ENCODE measurements at places on chromosomes 2 and 18. TPM values are rescaled to one million over a fixed set of nuclear protein-coding genes. Genes with fewer than 3 reads are reported as not detected.
A peak's percentile ranks its signal among the peaks of the same experiment; 100 is the strongest.

The CD207 gene
- total RNA-seq = 0.23 TPM

- H3K27me3 ChIP-seq = no peaks in the 10 kb centered on the region
- no peak overlapping the region for H3K4me3 ChIP-seq
- H3K27ac ChIP-seq = no peak overlapping the region
- no peak for DNase-seq
- H3K4me1 ChIP-seq = no peaks in the 10 kb centered on the region
Observed at GRCh38 chr2:180385601-180386201, 378.6 kb upstream of the CWC22 start.

The SLC9A4 gene
- total RNA-seq = not detected

The SCN3A gene
- 0.09 TPM for total RNA-seq

The TMEM127 gene
- 40.4 TPM for total RNA-seq

The MAPRE3 gene
- total RNA-seq = 28.9 TPM

DNA sequence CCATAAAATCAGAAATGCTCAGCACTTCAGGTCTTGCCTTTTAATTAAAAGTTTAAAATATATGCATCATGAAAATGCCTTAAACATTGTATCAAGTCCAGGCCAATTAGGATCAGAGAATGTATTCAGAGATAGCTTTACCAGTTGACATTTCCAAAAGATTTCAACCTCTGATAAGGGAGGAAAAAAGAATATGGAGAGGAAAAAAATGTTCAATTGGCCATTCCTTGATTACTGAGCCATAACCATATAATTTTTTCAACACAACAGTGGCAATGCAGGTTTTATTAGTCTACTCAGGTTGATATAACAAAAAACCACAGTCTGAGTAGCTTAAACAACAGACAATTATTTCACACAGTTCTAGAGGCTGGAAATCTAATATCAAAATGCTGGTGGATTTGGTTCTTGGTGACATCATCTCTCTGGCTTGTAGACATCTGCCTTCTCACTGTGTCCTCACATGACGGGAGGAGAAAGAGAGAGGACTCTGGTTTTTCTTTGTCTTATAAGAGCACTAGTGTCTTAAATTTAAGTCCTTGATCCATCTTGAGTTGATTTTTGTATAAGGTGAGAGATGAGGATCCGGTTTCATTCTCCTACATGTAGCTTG, 111.9 kb downstream of the IRS1 start:
- no peaks in the 10 kb centered on the region for H3K36me3 ChIP-seq
- peaks cover 2% of the 10 kb centered on the region for H3K4me1 ChIP-seq
- H3K4me3 ChIP-seq = no peak overlapping the region
- H3K27me3 ChIP-seq = no peaks in the 10 kb centered on the region

GRCh38 chr2:54321047-54321446, 65.0 kb upstream of the TSPYL6 start:
- H3K4me3 ChIP-seq = no peak overlapping the region
- no peak overlapping the region for H3K27ac ChIP-seq
- no peaks in the 10 kb centered on the region for H3K27me3 ChIP-seq
- DNase-seq = no peak
- no peaks in the 10 kb centered on the region for H3K36me3 ChIP-seq
- H3K4me1 ChIP-seq = no peaks in the 10 kb centered on the region

- no peak for DNase-seq
- no peak overlapping the region for H3K27ac ChIP-seq
- H3K4me1 ChIP-seq = no peaks in the 10 kb centered on the region
- peaks cover 2% of the 10 kb centered on the region for H3K27me3 ChIP-seq
- H3K36me3 ChIP-seq = no peaks in the 10 kb centered on the region
Observed at GRCh38 chr2:238774071-238774470, 73.8 kb upstream of the TWIST2 start.

DNA sequence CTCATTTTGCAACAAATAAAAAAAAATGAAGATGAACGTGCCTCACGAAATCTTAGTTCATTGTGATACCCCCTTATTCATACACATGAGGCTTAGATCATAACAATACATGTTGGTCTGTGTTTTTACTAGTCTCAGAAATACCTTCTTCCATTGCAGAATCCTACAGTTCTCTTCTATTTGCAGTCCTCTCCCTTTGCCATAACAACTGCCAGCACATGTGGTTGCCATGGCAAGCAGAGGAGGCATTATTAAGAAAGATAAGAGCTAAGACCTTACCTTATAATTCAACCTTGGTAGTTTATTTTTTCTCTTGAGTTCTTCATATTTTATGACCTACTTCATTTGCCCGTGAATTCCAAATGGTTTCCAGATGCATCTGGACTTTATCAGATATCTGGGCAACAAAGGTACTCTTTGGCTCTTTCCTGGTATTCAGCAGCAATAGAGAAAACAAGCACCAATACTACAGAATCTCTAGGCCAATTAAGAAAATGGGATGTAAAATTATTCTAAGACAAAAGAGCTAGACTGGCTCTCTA, 524.0 kb downstream of the CMPK2 start:
- no peak overlapping the region for H3K4me3 ChIP-seq
- H3K36me3 ChIP-seq = no peaks in the 10 kb centered on the region
- H3K27me3 ChIP-seq = no peaks in the 10 kb centered on the region
- DNase-seq = no peak

The RRM2 gene
- 6.1 TPM for total RNA-seq

DNA sequence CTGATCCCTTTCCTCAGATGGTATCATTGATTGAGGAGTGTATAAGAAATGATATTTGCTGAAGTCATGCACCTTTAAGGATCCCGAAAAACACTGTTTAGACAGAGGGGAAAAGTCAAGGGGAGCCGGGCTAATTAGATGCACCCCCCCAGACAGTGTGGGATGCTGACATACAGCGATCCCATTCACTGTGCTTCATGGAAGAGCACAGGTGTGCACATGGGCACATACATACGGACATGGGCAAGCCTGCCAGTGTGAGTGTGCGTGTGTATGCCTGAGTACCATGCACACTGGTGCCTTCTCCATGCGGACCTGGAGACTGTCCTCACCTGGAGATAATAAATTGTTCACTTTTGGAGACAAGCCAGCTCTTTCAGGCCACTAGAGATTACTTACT, 22.6 kb downstream of the MEIS1 start:
- no peak for DNase-seq
- no peaks in the 10 kb centered on the region for H3K36me3 ChIP-seq
- H3K4me1 ChIP-seq = no peaks in the 10 kb centered on the region
- H3K4me3 ChIP-seq = no peak overlapping the region

The KCNS3 gene
- total RNA-seq = 17.4 TPM

GRCh38 chr2:152078662-152079061, 20.2 kb downstream of the CACNB4 start:
- H3K27ac ChIP-seq = no peak overlapping the region
- H3K4me1 ChIP-seq = no peaks in the 10 kb centered on the region
- no peaks in the 10 kb centered on the region for H3K36me3 ChIP-seq
- no peaks in the 10 kb centered on the region for H3K27me3 ChIP-seq
- H3K4me3 ChIP-seq = no peak overlapping the region

The TUBB6 gene
- total RNA-seq = 51.9 TPM

GRCh38 chr2:237600205-237600846, 9.8 kb upstream of the RAB17 start:
- H3K4me1 ChIP-seq = no peaks in the 10 kb centered on the region
- H3K27me3 ChIP-seq = no peaks in the 10 kb centered on the region
- peak overlapping the region; percentile 41 for H3K27ac ChIP-seq

The SPTBN1 gene
- 146 TPM for total RNA-seq

GRCh38 chr18:49973592-49973991, 160.3 kb upstream of the ACAA2 start:
- no peak for DNase-seq
- no peaks in the 10 kb centered on the region for H3K4me1 ChIP-seq
- no peaks in the 10 kb centered on the region for H3K27me3 ChIP-seq

- no peak overlapping the region for H3K27ac ChIP-seq
- H3K4me3 ChIP-seq = no peak overlapping the region
- no peaks in the 10 kb centered on the region for H3K4me1 ChIP-seq
Observed at GRCh38 chr2:201572846-201573508, 70.3 kb downstream of the TMEM237 start.

- H3K4me3 ChIP-seq = no peak overlapping the region
- no peak for DNase-seq
- no peaks in the 10 kb centered on the region for H3K27me3 ChIP-seq
- H3K27ac ChIP-seq = peak overlapping the region; percentile 43
- H3K36me3 ChIP-seq = no peaks in the 10 kb centered on the region
Observed at GRCh38 chr18:48860269-48861180, 90.2 kb downstream of the SMAD7 start.

The TEKT4 gene
- total RNA-seq = 0.09 TPM

DNA sequence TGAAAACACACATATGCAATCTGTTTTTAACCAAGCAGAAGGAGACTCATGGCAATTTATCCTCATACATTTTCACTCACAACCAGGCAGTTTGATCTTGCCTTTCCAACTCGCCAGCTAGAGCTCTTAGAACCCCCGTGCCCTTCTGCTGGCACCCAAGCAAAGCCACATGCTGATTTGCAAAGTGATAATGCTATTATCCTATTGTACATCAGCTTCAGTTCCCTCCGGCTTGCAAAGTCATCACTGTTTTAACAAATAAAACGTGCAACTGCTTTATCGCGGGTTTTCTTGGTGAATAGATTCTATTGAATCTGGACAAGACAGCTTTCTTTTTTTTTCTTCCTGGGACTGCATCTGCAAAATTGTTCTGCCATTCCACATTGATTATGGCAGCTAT, 314.6 kb downstream of the LNPK start:
- H3K4me3 ChIP-seq = no peak overlapping the region
- DNase-seq = no peak
- no peak overlapping the region for H3K27ac ChIP-seq
- H3K27me3 ChIP-seq = no peaks in the 10 kb centered on the region

DNA sequence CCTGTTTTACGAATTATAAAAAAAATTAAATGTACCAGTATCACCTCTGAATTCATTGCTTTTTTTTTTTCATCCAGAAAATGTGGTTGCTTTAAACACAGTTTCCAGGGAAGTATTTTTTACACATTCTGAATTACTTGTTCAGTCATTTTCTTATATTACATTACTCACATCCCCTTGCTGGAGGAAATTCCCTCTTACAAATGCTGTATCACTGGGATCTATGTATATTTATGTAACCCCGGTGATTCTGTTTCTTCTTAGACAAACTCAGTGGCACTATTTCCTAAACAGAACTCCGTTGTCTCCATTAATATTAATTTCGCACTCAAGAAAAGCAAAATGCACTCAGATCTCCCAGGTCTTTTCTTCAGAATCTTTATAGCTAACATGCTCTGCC, 1078.5 kb upstream of the ZEB2 start:
- H3K4me1 ChIP-seq = no peaks in the 10 kb centered on the region
- no peak for DNase-seq
- H3K27ac ChIP-seq = no peak overlapping the region
- no peak overlapping the region for H3K4me3 ChIP-seq
- H3K36me3 ChIP-seq = no peaks in the 10 kb centered on the region

The TUBA3E gene
- not detected for total RNA-seq

The IL37 gene
- not detected for total RNA-seq

The CHRND gene
- total RNA-seq = 0.34 TPM

The SLC5A7 gene
- not detected for total RNA-seq

The RTP5 gene
- total RNA-seq = 0.28 TPM

DNA sequence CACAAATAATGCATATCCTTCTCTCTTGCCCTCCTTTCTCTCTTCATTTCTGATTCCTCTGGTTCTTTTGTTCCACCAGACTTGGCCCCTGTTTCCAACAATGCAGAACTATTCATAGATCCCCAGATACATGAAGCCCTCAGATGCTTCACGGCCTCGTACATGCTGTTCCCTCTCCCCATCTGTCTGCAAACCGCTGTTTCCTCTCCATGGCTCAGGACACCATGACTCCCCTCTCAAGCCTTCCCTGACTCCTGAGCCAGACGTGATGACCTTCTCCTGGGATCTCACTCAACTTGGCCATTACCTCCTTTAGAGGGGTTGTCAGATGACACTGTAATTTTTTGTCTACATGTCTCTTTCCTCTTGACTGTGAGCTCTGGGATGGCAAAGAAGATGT, 15.5 kb downstream of the NEB start:
- no peak for DNase-seq
- no peaks in the 10 kb centered on the region for H3K36me3 ChIP-seq
- H3K4me3 ChIP-seq = no peak overlapping the region
- no peaks in the 10 kb centered on the region for H3K4me1 ChIP-seq

GRCh38 chr2:66721776-66722175, 286.9 kb downstream of the MEIS1 start:
- no peaks in the 10 kb centered on the region for H3K27me3 ChIP-seq
- no peak overlapping the region for H3K4me3 ChIP-seq
- H3K36me3 ChIP-seq = no peaks in the 10 kb centered on the region
- DNase-seq = no peak
- H3K27ac ChIP-seq = no peak overlapping the region
- no peaks in the 10 kb centered on the region for H3K4me1 ChIP-seq

DNA sequence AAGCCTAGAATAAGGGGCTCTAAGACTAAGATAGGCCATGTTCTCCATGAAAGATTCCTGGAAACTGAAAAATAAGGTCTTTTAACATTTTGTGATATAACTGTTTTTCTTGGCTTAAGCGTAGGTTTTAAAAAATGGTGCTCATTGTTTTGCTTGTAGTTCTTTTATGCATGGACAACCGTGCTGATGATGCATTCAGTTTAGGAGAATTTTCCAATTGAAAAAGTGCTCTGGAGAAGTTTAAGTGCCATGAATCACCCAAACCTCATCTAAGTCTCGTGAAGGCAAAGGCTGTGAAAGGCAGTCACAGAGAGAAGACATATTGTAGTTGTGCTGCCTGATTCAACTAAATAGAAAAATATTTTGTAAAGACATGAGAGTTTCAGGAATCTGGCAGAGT, 111.8 kb upstream of the GAREM1 start:
- H3K4me1 ChIP-seq = no peaks in the 10 kb centered on the region
- H3K27ac ChIP-seq = no peak overlapping the region
- DNase-seq = no peak

The PAIP2B gene
- total RNA-seq = 5.9 TPM

The CRIM1 gene
- 55.2 TPM for total RNA-seq

The SFT2D3 gene
- total RNA-seq = 14.8 TPM

DNA sequence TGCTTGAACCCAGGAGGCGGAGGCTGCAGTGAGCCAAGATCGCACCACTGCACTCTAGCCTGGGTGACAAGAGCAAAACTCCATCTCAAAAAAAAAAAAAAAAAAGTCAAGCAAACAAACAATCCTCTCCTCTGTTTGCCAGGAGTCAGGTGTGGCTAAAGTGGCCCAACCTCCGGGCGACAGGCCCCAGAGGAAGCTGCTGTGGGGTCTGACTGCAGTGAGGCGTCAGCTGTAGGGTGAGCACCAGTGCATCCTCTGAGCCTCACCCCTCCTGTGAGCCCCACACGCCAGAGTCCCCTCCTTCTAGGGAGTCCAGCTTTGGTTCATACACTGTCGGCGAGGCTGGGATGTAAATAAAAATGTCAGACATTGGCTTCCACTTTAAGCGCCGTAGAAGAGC, 76.5 kb upstream of the HS6ST1 start:
- H3K36me3 ChIP-seq = no peaks in the 10 kb centered on the region
- H3K4me3 ChIP-seq = no peak overlapping the region
- no peak overlapping the region for H3K27ac ChIP-seq
- H3K27me3 ChIP-seq = no peaks in the 10 kb centered on the region

GRCh38 chr2:30230497-30231211, 680 bp upstream of the LBH start:
- H3K4me1 ChIP-seq = no peaks in the 10 kb centered on the region
- no peaks in the 10 kb centered on the region for H3K36me3 ChIP-seq
- no peaks in the 10 kb centered on the region for H3K27me3 ChIP-seq
- peak overlapping the region; percentile 70 for H3K4me3 ChIP-seq
- no peak for DNase-seq

The DNER gene
- total RNA-seq = 2.6 TPM
